ENCODE measurements at places on chromosomes 7 and 10.

DNA sequence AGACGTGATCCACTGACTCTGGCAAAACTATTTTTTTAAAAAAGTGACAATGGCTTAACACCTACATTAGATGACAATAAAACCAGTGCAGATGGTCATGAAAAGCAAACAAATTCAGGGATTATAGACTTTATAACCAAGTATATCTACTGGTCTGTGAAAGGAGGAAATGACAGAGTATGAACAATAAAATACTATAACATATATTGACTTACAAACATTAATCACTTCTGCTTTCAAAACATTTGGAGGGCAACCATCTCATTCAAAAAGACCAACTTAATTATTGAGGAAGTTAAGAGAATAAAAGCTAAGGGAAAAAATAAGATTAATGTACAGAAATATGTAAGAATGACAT lies 34.8 kb downstream of the JMJD1C start:
- no peak for DNase-seq

DNA sequence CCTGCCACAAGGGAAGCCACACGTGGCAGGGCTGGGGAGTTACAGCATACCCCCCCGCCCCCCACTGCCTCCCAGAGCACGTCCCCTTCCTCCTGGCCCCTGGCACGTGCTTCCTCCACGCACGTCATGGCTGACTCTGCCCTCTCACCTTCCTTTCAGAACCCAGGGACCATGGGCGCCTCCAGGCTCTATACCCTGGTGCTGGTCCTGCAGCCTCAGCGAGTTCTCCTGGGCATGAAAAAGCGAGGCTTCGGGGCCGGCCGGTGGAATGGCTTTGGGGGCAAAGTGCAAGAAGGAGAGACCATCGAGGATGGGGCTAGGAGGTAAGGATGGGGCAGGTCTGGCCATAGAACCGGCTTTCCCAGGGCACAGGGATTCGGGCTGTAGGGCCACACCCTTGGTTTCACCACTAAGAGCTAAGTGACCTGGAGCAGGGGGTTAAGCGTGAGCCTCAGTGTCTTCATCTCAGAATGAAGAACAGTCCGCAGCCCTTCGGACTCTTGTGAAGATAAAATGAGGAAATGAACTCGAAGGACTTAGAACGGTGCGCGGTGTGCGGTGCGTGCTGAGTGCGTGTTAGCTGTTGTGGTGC lies 2.5 kb downstream of the NUDT1 start:
- no peak for DNase-seq

DNA sequence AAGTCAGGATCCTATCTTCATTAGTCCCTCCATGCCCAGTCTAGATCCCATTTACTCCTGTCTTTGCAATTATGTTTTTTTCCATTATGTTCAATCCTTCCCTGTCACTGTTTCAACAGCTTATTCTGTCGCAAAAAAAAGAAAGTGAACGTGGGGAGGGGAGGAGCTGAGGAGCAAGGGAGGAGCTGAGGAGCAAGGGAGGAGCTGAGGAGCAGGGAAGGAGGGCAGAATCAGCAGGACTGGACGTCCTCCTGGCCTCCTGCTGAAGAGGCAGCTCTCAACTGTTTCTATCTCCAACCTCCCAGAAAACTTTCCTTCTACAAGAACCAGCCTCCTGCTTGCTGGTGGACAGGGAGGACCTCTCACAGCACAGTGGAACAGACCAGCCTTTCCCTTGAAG lies 26.0 kb downstream of the LARP4B start:
- DNase-seq, result no peak

DNA sequence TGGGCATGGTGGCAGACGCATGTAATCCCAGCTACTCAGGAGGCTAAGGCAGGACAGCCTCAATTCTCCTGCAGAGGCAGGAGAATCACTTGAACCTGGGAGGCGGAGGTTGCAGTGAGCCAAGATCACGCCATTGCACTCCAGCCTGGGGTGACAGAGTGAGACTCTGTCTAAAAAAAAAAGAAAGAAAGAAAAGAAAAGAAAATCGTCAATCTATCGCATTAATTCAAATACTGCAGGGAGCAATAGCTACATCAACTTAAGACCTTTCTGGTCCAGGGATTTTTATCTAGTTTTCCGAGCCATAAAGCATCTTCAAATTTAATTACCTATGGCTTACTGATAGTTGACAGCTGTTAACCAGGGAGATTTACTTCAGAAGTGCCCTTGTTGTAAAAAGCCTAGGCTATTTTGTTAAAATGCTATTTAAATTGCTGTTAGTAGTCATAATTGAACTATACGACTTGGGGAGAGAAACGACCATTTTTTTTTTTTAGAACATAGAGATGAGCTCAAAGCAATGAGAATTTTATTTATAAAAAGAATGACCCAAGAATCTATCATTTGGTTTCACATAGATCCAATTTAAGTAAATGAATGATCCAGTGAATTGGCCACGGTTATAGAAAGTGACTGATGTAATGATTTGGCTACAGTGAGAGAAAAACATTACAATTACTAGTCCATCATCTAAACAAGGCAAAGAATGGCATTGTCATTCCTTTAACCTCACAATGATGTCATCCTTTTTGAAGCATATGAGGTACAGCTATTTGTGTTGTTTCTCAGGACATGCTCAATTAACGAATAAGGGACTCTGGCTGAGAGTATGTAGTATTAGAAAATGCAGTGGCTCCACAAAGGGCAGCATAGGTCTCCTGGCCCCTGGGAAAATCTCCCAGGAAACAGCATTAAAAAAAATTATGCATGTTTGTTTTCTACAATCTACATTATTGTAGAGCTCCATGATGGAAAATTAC lies 85.3 kb downstream of the SEMA3C start:
- peak; percentile 43 for DNase-seq

GRCh38 chr7:158499082-158499455 lies 88.6 kb downstream of the PTPRN2 start:
- no peak for DNase-seq

GRCh38 chr10:68734349-68734748 lies 13.3 kb downstream of the CCAR1 start:
- DNase-seq, result no peak

- no peak for DNase-seq
Observed at GRCh38 chr7:103009466-103010185, 65.0 kb downstream of the FBXL13 start.

- DNase-seq, result no peak
Observed at GRCh38 chr10:98611436-98611835, 164.7 kb upstream of the HPS1 start.

DNA sequence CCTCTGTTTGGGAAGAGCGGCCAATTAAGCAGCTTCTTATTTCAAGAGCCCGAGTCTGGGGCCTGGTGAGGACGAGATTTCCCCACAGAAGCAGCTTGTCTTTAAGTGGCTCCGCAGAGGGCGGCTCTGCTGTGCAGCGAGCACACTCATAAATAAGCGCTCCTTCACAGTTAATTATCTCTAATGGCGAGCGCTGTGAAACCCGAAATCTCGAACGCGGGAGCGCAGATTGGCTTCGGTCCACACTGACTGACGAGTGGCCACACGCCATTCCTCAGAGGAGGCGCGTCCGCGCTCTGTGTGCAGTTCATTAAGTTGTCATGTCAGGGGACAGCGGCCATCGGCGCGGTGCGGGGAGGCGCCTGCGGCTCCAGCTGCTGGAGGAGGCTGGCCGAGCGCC lies 560.9 kb downstream of the DNAJB6 start:
- DNase-seq, result no peak

DNA sequence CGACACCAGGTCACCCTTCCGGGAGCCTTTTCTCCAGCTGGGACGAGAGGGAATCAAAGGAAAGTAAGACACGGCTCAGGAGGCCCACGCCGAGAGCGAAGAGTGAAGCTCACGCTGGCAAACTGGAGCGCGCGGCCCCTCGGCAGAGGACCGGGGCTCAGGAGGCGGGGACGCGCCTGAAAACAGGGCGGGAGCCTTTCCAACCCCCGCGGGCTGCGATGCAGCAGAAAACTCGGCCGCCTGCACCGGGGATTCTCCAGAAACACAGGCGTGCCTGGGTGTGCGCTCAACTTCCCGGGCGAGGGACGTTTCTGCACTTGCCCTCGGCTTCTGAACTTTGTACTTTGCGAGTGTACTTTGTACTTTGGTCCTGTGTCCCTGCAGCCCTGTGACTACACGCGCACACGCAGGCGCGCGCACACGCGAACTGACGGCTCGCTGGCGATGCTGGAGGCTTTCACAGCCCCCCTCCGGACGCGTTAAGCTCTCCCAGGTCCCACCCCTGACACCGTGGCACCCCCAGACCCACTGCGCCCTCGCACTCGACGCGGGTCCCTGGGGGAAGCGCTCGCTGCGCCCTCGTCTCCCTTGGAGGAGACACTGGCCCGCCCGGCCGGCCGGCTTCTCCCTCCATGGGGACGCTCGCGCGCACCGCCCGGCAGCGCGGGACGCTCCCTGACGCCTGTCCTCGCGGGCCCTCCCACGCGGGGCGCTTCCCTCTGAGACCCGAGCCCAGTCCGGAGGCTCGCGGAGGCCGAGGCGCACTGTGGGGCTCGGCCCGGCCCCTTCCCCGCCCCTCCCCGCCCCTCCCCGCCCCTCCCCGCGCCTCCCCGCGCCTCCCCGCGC lies 588 bp upstream of the PAOX start:
- no peak for DNase-seq

DNA sequence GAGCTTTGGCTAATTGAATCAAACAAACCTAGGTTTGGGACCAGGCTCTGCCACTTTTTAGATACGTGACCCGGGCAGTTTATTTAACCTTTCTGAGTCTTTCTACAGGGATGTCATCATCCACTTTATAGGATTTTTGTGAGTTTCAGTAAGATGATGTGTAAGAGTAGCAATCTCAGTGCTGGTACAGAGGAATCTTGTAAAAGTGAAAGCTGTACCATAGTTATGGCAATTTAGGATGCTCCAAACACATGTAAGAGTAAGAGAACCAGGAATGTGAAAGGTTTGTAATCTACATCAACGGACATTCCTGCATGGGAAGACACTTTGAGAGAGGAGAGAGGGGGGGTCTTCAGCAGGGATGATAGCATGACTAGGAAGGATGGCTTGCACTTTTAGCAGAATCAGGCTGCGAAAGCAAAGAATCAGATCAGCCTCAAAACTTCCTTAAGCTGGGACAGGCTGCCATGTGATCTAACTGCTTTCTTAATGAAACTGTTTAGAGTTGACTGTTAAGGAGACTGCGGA lies 968 bp downstream of the NOLC1 start:
- no peak for DNase-seq

All from NCI-H2107 (cell line).